ENCODE measurements at places on chromosomes 11 and 22.

DNA sequence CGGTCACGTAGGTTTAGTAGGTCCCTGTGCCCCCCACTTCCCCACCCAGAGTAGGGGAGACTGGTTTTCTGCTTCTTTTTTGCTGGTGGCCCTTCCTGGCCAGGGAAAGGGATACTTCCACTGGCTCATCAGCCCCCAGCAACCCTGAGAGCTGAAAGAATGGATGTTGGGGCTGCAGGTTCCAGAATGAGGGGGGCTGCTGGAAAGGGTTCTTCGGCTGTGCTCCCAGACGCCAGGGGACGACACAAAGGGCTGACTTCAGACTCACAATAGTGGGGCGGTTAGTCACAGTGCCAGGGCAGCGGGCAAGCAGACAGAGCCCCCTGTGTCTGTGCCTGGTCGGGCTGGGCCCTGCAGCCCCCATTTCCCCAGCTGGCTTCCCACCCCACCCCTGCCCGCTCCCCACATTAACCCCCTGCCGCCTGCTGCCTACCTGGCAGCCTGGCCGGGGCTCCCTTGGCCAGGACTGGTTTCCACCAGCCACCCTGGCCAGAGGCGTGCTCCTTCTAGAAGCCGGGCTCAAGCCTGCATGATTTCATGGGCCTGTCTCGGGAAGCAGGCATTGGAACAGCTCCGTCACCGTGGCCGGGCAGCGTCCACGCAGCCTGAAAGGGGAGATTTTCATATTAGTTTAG lies 79.1 kb upstream of the WNT7B start:
- no peak for DNase-seq

- no peak for DNase-seq
Observed at GRCh38 chr22:36073476-36073875, 44.9 kb upstream of the RBFOX2 start.

- no peak for DNase-seq
Observed at GRCh38 chr11:103842795-103843194, 193.6 kb upstream of the DDI1 start.

DNA sequence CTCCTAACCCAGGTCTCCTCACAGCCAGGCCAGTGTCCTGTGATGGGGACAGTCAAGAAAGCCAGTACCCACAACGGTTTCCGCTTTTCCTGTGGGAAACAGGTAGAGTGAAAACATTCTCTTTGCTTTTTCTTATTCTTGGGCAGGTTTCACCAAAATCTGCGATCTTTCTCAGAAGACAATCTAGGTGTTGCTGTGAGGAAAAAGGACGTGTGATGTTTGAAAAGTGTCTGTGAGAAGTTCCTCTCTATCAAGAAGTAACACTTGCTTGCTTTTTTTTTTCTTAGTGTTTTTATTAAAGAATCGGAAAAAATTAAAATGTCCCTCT lies 9.2 kb upstream of the IL2RB start:
- DNase-seq, result no peak

DNA sequence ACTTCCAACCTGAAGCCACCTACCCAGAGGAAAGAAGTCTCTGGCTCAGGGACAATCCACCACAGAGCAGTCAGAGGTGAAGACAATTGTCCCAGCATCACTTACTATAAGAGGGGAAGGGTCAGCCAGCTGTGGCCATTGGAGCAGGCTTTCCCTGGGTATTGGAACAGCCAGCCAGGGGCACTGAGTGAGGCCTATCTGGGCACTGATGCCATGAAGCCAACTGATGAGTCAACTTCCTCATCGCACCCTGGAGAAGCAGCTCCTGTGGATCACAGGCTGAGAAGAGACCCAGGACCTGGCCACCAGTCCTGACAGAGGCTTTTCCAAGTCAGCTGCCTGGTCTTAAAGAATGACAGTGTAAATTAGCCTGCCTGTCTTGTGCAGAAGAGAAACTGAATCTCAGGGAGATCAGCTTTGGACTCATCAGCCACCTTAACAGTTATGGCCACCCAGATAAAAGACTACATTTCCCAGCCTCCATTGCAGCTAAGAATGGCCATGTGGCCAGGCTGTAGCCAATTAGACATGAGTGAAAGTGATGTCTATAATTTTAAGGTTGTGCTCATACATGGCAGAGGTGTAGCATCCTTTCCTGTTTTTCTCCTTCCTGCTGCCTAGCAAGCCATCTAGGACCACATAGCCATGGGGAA lies 19.0 kb downstream of the CHST1 start:
- no peak for DNase-seq

GRCh38 chr11:33323421-33323820 lies 66.2 kb downstream of the HIPK3 start:
- DNase-seq, result no peak

GRCh38 chr11:4466871-4467442 lies 15.5 kb upstream of the OR52K1 start:
- DNase-seq, result no peak

GRCh38 chr11:20443596-20443995 lies 56.1 kb downstream of the PRMT3 start:
- no peak for DNase-seq

DNA sequence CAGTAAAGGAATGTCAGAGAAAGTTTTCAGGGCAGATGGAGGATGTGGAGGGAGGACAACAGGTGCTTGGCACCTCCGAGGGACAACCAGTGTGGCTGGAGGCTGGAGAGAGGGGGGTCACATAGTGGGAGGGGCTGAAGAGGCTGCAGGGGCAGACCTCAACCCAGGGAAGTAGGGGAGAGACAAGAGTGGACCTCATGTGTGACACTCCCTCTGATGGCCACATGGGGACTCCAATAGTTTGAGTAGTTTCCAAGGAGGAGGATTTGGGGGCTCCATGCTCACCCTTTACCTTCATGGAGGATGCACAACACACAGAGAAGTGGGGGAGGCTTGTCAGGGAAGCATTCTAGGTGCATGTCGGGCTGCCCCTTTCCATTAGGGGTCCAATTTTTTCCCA lies 35.1 kb upstream of the ASPHD2 start:
- no peak for DNase-seq

- no peak for DNase-seq
Observed at GRCh38 chr22:31728857-31729256, 21.1 kb downstream of the PRR14L start.

DNA sequence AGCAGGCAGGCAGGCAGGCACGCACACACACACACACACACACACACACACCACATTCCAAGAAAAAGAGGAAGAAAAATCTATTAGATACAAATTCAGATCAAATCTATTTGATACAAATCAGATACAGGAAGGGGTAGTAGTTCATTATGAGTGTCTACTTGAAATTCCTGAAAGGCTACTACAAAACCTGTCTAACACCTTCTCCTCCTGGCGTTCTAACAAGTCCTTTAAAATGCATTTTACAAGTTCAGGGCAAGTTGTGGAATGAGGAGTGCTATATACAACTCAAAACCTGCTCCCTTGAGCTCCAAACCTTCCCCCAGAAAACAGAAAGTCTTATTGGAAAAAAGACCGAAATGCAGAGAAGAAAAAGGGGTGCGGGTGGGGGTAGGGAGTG lies 476 bp downstream of the ARHGAP32 start:
- DNase-seq, result no peak

DNA sequence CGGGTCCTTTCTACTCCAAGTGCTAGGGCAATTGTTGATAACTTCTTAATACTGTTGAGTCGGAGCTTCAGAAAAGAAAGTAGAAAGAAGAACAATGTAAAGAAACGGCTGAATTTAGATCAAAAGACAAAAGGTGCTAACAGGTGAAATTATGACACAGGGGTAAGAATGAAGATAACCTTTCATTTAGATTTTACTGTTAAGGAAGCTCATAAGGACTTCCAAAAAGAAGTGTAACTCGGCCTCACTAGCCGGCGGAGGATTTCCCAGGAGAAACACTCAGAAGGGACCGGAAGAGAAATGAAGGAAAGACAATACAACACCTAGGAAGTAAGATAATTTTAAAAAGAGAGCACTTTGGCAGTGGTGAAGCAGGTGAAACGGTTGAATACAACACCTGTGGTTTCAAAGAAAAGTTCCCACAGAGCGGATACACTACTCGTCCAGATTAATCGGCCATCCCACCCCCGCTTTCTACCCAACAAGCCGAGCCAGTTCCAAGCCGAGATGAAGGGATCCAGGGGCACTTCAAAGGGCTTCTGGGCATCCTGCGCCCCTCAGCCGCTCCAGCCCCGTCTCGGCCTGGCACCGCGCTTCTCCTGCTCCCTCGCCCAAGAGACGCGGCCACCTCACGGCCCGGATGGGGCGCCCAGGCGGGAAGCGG lies 737 bp downstream of the PPP2R1B start:
- no peak for DNase-seq

GRCh38 chr22:31659246-31659645 lies 2.8 kb downstream of the PISD start:
- no peak for DNase-seq

DNA sequence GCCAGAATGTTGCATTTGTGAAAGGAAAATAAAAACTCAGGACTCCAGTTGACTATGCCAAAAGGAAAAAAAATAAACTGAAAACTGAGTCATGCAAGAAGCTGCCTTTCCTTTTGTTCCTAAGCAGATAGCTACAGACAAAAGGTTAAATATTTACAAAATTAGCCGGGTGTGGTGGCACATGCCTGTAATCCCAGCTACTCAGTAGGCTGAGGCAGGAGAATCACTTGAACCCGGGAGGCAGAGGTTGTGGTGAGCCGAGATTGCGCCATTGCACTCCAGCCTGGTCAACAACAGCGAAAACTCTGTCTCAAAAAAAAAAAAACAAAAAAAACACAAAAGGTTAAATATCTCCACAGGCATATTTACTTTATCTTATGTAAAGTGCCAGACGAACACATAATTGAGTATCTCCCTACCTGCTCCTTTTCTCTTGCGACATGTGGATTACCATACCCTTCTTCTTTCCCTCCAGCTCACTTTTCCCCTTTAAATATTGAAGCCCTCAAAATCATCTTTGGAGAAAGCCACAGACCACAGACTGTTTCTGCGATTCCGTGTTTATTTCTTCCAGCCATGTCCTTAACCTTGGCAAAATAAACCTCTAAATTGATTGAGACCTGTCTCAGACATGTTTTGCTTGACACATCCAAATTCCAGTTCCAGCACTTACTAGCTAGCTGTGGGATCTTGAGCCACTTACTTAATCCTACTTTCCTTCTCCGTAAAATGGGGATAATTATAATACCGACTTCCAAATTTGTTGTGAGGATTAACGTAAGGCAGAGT lies 2.3 kb upstream of the SMPD1 start:
- DNase-seq, result no peak

DNA sequence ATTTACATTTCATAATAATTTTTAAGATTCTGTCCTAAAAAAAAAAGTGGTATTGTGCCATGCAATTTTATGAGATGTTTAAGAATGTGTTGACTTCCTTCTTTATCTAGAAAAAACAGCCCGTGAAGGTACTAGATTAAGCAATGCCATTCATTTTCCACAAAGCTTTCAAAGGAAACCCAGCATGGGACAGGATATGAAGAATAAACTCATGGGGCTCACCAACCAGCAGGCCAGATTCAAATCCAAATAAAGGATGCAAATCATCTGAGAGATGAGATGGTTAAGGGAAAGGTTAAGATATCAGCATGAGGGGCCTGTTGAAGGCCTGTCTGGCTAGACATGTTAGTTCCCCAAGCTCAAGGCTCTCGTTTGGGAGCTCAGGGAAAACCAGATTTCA lies 199.1 kb downstream of the SWAP70 start:
- DNase-seq, result no peak

GRCh38 chr11:36744375-36745168 lies 146.5 kb upstream of the RAG2 start:
- peak; percentile 49 for DNase-seq

GRCh38 chr11:65655570-65656332 lies 7.0 kb downstream of the RELA start:
- DNase-seq, result no peak

GRCh38 chr11:134275534-134276395 lies at the start of gene GLB1L3:
GLB1L3 (plus strand) TSS chr11:134276379; CDS start chr11:134276741, 362 bp downstream.
- DNase-seq, result peak; percentile 60

DNA sequence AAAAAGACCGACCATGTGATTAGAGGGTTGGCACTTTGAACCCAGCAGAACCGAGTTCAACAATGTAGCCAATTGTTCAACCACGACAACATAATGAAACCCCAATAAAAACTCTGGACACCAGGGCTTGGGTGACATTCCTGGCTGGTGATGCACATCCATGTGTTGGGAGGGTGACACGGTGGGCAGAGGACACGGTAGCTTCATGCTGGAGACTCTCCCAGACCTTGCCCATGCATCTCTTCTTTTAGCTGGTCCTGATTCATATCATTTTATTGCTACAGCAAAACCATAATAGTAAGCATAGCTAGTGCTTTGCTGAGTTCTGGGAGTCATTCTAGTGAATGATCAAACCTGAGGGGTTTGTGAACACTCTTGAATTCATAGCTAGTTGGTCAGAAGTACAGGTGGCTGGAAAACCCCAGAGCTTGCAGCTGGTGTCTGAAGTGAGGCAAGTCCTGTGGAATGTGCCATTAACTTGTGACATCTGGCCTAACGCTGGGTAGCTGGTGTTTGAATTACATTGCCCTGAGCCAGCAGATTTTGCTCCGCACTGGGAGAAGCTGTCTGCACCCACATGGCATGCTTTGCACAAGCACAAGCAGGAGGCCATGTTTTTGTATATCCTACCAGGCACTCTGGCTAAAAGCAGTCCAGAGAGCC lies 14.0 kb downstream of the RPUSD4 start:
- no peak for DNase-seq

- peak; percentile 27 for DNase-seq
Observed at GRCh38 chr22:39729141-39729934, 158.8 kb downstream of the CACNA1I start.

GRCh38 chr11:108886005-108886659 lies 221.3 kb downstream of the DDX10 start:
- DNase-seq, result no peak

DNA sequence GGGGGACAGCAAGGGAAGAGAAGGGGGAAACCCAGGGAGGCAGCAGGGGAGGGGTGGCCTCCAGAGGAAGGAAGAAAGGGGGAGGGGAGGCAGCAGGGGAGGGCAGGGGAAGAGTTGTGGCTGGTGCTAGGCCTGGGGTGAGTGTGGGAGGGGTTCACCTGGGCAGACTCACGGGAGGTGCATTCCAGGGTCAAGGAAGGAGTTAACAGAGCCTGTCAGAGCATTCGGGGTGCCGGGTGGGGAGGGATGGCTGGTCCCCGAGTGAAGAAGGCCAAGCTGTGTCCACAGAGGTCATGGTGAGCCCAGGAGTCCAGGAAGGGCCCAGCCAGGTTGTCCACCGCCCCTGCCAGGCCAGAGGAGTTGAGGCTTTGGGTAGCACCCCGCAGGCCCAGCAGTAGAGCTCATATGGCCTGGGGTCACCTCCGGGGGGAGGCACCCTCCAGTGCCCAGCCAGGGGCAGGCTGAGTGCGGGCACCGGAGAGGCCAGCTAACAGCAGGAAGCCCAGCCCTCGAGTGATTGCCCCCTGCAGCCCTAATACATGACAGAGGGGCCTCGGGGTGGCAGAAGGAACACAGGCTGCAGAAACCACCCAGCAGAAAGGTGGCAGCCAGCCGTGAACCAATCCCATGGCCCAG lies 31.1 kb upstream of the PPARA start:
- DNase-seq, result no peak

GRCh38 chr11:87290304-87290922 lies 252.7 kb downstream of the TMEM135 start:
- no peak for DNase-seq

Measured in mesothelial cell of epicardium (in vitro differentiated cells).